ENCODE measurements at places on chromosomes 13 and 19.

DNA sequence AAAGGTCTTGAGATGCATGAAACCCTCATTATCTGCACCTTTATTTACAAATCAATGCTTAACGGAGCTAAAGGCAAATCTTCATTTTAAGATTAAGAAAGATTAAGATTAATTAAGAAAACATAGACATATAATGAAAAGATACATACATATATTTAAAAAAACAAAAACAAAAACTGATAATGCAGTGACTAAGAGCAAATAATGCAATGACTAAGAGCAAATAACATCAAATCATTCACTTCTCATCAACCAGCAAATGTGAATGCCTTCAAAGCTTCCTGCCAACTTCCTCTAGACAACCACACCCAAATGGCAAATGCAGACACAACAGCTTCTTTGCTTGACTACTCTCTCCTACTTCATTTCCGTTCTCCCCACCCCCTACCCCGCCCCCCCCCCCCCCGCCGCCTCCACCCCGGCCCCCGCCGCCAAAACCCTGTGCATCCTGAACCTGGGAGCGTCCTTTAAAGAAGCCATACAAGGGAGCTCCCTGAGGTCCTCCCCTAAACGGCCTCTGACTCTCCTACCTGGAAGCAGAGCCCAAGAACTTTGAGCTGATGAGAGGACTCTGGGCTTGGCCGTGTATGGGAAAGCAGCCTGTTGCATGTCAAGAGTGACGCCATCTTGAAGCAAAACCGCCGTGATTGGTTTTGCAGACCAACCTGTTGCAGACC is 24.5 kb downstream of the TEX101 start:
- peak; percentile 54 for DNase-seq

DNA sequence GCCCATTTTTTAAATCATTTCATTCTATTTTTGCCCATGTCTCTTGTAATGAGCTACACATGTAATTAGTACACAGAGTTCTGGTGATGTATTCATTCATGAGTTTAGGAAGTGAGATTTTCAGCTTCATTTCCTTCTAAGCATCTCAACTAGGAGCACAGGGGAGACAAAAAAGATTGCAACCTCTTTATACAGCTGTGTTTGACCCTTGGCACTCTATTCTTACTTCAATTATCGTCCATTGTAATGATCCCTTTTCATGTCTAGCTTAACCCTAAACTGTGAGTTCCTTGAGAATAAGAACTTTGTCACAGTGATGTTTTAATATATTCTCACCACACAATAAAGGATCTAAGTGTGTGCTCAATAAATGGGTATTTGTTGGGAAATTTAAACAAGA is 67.1 kb downstream of the GPC6 start:
- no peak for DNase-seq

DNA sequence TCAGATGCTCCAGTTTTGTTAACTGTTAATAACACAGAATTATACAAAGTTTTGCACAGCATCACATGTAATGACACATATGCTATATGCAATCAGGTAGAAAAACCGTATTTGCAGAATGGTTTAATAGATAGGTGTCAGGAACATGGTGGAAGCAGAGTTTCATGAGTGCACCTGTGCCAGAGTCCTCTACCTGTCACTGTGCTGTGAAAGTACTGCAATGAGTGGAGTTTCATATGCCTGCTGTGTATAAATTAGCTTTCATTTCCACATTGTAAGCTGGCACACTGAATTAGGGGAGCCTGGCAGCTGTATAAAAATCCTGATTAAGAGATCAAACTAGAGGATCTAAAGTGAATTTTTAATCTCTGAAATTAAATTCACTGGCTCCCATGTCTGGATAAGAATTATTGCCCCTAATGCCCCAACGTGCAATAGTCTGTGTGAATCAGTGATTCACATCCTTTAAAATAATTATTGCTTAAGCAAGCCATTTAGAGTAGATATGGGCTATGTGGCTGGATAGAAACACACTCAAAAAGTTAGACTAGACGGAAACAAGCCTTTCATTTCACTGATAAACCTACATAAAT is 8.5 kb upstream of the EEF1AKMT1 start:
- DNase-seq = no peak

- no peak for DNase-seq
These were observed 857 bp downstream of the IER2 start for GRCh38 chr19:13150931-13151604.

DNA sequence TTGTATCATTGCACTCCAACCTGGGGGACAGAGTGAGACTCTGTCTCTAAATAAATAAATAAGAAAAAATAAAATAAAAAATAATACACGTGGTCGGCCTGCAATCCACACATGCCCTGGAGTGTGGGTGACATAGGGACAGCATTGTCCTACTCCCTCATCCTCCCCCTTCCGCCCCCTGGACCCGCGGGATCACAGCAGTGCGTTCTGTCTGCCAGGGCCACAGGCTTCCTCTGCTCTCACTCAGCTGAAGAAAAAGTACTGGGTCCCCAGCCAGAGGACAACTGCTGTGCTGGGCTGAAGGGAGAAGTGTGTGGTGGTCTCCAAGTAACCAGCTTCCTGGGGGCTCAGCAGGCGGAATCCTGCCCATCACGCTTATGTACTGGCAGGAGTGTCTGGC is 6.3 kb downstream of the BCAT2 start:
- DNase-seq = no peak

Measured in fibroblast of skin of back (primary cell).